ENCODE measurements at places on chromosomes 2 and 18.

- no peak for ATAC-seq
These were observed 23.1 kb downstream of the DDX1 start for GRCh38 chr2:15614545-15615300.

DNA sequence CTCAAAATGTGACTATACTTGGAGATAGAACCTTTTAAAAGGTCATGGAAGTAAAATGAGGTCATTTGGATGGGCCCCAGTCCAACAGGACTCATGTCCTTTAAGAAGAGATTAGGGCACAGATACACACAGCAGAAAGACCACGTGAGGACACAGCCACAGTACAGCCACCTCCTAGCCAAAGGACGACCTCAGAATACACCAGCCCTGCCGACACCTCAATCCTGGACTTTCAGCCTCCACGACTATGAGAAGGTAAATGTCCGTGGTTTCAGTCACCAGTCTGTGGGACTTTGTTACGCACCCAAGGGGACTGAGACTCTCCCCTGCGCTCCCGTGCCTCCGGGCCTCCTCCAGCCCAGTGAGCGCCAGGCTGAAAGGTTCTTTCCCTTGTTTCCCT is 30.2 kb upstream of the HPCAL1 start:
- no peak for ATAC-seq

- ATAC-seq: peak; percentile 62
These were observed 125.0 kb downstream of the CACNB4 start for GRCh38 chr2:151973901-151974199.

DNA sequence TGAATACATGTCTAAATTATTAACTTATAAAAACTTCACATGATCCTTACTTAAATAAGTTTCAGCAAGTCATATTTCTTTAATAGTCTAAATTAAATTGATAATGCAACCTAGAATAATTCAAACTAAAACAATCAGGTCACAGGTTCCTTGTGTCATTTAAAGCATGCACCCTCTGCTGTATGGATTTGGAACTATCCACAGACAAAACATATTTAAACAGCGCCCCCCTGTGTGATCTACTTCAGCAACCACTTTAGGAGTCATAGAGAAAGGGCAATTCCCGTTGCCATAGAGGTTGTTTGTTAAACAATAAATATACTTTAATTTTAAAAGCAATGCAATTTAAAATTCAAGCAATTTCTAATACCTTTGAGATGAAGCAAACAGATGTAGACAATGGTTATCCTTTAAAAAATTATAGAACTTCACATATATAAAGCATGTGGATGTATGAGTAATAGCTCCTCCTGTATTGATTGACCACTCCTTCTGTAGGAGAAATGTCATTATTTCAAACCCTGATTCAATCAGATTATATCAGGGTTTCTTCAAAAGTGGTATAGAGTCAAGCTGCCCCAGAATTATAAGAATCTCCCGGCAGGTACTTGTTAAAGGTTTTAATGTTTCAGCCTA is 21.2 kb downstream of the GRB14 start:
- ATAC-seq: no peak

- ATAC-seq: no peak
These were observed 108.6 kb upstream of the CCDC150 start for GRCh38 chr2:196530910-196531309.

DNA sequence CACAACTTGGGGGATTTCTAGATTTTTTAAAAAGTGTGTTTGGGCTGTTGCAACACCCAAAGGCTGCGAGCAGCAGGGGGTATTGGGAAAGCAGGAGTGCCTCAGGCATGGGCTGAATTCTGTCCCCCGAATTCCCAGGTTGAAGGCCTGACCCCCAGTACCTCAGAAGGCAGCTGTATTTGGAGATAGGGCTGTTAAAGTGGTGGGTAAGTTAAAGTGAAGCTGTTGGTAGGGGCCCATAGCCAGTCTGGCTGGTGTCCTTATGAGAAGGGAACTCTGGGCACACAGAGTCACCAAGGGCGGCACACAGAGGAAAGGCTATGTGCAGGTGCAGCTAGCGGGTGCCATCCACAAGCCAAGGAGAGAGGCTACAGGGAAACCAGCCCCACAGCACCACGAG is 717.4 kb downstream of the GALR1 start:
- no peak for ATAC-seq
